ENCODE measurements at places on chromosomes 13 and 19.

- DNase-seq: no peak
Observed at GRCh38 chr13:86000546-86000945, 201.3 kb upstream of the SLITRK6 start.

DNA sequence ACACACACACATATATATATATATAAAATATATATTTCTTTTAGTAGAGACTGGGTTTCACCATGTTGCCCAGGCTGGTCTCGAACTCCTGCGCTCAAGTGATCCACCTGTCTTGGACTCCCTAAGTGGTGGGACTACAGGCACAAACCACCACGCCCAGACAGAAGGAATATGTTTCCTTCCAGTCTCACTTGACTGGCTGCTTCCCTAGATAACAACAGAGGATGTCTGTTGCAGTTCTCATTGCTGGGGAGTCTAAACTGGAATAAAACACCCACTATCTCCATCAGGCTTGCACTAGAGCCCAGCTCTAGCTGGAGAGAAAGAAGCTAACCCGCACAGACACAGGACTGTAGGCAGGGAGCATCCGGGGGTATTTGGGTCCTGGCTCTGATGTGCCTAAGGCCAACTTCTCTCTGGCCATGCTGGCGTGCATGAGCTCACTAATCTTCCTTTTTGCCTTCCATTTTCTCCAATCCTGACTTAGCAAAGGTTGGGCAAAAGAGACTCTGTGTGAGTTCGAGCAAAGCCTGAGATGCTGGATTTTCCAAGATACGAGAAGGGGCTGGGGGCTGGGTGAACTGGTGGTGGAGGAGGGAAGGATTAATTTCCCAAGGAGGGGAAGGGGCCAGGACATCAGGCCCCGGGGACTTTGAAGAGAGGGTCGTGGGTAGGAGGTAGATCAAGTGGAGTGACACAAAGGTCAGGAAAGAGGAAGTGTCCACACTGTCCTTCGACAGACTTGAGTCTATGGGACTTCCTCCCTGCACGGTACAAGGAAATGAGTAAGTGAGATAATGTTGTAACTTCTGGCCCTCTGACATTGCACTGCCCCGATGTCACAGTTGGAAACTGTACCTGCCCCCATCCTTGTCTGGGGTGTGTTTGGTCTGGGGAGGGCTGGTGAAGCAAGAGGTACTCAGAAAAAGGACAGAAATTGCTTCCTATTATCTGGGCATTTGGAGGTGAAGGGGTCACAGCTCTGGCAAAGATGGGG is 22.5 kb upstream of the ALOX5AP start:
- no peak for DNase-seq

DNA sequence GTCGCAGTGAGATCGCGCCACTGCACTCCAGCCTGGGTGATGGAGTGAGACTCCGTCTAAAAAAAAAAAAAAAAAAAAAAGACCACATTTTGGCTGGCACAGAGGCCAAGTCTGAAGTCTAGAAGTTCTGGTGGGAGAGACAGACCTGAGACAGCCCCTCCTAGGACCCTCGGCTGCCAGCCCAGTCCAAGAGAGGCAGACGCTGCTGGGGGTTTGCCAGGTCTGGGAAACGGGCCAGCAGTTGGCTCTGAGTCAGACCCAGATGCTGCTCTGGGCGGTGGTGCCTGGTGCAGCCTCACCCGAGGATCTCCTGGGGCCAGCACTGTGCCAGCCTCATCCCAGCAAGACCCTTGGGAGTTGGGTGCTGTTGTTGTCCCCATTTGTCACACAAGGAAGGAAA is 5.8 kb downstream of the FCHO1 start:
- DNase-seq: no peak

GRCh38 chr13:95614641-95615245 is 29.8 kb downstream of the DZIP1 start:
- DNase-seq: no peak

- DNase-seq: no peak
Observed at GRCh38 chr13:79450110-79450509, 30.8 kb upstream of the NDFIP2 start.

DNA sequence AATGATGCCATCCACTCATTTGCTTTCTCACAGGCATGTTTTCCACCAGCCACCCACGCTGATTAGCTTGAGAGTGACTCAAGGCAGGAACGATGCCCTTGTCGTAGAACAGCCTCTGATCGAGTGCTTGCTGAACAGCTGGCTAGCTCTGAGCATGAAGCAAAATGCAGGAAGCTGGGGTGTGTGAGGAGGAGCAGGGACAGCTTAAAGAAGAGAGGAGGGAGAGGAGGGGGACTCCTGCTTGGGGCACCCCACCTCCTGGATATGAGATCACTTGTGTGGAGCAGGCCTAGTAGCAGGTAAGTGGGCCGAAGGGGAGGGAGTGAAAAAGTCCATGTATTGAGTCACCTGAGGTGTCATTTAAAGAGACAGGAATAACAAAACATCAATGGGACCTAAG is 48.8 kb downstream of the IRS2 start:
- DNase-seq: no peak

- DNase-seq: no peak
Observed at GRCh38 chr13:46560778-46561177, 7.8 kb downstream of the LRCH1 start.

DNA sequence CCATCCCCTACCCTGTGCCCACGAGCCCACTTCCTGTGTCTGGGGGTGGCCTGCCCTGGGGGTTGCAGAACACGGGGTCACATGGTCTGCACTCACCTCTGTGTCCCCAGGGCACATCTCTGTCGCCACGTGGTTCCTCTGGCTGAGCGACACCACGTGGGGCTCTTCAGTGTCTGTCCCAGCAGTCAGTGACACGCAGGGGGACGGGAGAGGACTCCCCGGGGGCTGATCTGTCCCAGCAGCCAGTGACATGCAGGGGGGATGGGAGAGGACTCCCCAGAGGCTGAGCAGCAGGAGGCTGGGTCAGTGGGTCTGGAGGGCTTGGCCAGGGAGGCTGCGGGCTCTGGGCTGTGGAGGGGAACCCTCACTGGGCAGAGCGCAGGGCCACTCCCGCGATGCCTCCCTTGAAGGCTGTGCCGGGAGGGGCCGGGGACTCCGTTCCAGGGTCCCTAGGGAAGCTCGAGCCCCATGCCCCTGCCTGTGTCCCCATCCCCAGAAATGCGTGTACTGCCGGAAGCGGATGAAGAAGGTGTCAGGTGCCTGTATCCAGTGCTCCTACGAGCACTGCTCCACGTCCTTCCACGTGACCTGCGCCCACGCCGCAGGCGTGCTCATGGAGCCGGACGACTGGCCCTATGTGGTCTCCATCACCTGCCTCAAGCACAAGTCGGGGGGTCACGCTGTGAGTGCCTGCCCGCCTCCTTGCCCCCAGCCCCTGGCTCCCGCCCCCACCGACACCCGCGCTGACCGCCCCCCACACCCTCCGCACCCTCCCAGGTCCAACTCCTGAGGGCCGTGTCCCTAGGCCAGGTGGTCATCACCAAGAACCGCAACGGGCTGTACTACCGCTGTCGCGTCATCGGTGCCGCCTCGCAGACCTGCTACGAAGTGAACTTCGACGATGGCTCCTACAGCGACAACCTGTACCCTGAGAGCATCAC is 174.8 kb downstream of the KDM4B start:
- DNase-seq: no peak

DNA sequence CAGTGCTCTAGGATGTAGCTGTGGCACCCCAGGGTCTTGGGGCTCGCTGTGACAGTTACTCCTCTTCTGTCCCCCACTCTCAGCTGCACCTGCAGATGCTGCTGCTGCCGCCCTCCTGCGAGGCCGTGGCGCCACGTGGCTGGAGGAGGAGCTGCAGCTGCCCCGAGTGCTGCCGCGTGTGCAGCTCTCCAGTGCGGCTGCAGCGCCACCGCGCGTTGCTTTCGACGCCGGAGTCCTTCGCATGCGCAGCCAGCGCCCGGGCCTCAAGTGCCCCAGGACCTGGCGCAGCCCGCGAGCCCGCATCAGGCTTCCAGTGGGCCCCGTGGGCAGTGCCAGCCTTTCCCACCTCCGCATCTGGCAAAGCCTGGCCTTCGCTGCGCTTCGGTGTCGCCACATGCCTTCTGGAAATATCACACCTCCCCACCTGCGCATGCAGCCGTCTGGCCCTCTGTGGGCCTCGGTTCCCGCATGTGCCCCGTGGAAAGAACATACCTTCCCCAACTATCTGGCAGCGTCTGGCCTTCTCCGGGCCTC is 692 bp upstream of the ZNF580 start:
- DNase-seq: no peak

DNA sequence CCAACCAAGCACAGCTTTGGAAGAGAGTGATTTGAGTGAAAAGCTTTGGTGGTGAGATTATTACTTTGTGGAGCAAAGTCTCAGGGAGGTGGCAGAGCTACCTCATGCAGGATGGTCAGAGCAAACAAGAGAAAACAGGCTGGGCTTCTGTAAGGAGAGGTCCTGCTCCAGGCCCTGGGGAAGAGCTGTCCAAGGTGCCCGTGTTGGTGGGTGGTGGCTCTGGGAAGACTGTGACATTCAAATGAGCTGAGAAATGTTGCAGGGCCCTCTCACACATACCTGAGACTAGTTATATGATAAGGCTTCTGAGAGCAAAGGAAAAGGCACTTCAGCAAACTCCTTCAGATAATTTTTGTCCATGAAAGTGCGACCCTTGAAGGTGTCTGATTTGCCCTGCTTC is 205.5 kb upstream of the SOX21 start:
- DNase-seq: no peak

DNA sequence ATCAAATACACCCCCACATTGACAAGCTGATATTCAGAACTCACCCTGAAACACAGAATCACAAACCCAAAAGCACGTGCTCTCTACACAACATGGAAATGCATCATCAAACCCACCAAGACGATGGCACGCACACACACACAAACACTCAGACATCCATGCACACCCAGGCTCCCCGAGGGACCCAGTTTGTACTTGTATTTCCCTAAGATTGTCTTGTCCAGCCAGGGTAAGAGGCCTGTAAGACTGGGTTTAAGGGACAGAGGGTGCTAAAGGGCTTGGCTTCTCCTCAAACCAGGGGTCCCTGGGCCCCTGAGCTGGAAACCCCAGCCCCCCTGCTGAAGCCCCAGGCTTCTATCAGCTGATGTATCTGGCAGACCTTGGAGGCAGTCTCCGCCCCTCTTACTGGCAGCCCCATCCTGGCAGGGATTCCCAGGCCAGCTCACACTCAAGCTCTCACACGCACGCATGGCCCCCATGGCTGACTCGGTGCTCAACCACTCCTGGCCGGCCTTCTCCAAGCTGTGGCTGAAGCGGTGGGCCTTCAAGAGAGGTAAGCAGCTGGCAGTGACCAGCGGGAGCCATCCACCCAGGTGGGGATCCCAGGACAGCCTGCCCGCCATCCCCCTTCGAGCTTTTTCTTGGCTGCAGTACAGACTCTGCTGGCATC is 6.5 kb downstream of the ARHGEF18 start:
- DNase-seq: no peak

- no peak for DNase-seq
Observed at GRCh38 chr13:107365466-107366215, 797.7 kb upstream of the ARGLU1 start.

DNA sequence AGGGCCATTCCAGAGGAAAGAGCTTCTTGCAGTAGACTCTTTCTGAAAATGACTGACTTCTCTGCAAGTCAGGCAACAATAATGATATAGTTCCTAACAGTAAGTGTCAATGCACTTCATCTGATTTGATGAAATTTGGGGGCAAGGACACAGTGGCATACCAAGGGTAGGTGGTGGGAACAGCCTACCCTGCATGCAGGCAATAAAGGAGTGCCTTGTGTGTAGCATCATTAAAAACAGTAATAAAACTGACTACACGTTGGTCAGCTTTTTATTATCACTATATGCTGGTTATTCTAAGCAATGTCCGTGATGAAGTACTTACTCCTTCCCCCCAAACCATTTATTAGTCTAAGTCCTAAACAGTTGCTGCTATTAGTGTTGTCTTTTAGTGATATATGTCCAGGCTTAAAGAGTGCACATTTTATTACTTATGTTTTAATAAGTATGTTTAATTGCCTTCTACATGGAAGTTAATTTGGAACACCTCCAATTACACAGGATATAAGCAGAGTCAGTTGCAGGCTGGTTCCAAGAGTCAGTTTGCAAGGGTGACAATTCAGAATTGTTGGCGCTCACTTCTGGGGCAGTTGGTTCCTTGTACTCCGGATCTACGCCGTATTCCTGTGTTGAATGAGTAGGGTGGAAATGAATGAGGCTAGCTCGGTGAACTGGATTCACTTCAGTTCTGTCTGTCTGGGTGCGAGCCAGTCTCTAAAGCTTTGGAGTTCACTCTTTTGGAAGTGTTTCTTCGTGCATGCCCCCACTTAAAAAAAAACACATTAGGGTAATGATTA is 84.0 kb downstream of the RGCC start:
- no peak for DNase-seq

DNA sequence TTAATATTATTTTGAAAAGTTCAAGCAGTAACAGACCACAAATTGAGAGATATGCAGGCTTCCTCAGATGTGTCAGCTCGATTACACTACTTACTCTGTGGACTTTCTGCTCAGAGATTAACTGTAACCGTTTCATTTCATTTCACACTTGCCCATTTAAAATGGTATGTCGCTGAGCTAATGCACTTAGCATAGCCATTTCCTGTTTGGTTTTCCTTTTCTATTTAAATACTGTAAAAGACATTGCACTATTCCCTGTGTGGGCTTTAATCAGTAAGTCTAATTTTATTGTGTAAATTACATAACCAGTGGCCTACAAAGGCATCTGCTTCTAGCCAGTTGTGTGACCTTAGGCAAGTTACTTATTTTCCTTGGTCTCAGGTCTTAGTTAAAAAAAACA is 237.6 kb downstream of the LACC1 start:
- no peak for DNase-seq

GRCh38 chr19:51367255-51367564 is 1.0 kb upstream of the ETFB start:
- DNase-seq: no peak

GRCh38 chr13:99792079-99792921 is 179.3 kb downstream of the ZIC5 start:
- no peak for DNase-seq

GRCh38 chr13:36421447-36421846 is 10.8 kb upstream of the CCNA1 start:
- no peak for DNase-seq

GRCh38 chr13:98576200-98576945 is 534 bp downstream of the STK24 start:
- no peak for DNase-seq
